HS-5 (cell line): ENCODE measurements at places on chromosomes 7 and 10.
A peak's percentile ranks its signal among the peaks of the same experiment; 100 is the strongest.

- DNase-seq: no peak
Observed at GRCh38 chr10:48684463-48684791, 246 bp upstream of the WDFY4 start.

- no peak for DNase-seq
Observed at GRCh38 chr10:91622601-91623000, 10.3 kb downstream of the PPP1R3C start.

GRCh38 chr7:7263297-7264230, 81.2 kb downstream of the C1GALT1 start:
- no peak for DNase-seq

DNA sequence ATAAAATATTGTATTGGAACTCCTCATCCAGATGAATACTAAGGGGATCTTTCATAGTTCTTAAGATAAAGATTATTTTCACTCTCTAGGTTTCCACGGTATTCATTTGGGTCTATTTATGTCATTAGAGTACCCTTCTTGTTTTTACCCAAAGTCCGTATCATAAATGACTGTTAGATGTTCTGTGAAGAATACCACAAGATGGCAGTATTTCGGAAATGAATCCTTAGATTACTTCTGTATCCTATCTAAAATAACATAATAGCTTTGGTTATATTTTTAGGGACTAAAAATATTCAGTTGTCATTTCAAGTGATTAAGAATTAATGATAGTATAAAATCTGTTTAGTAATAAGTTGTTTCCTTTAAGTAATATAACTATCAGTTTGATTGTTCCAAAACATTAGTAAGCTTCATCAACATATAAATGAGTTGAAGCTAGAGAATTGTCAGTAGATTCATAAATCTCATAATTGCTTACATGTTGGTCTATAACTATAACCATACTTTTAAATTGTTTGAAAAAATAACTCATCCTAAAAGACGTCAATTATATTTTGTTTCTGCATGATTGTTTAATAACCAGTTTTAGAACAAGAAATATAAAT, 337.5 kb upstream of the KCND2 start:
- DNase-seq: no peak

DNA sequence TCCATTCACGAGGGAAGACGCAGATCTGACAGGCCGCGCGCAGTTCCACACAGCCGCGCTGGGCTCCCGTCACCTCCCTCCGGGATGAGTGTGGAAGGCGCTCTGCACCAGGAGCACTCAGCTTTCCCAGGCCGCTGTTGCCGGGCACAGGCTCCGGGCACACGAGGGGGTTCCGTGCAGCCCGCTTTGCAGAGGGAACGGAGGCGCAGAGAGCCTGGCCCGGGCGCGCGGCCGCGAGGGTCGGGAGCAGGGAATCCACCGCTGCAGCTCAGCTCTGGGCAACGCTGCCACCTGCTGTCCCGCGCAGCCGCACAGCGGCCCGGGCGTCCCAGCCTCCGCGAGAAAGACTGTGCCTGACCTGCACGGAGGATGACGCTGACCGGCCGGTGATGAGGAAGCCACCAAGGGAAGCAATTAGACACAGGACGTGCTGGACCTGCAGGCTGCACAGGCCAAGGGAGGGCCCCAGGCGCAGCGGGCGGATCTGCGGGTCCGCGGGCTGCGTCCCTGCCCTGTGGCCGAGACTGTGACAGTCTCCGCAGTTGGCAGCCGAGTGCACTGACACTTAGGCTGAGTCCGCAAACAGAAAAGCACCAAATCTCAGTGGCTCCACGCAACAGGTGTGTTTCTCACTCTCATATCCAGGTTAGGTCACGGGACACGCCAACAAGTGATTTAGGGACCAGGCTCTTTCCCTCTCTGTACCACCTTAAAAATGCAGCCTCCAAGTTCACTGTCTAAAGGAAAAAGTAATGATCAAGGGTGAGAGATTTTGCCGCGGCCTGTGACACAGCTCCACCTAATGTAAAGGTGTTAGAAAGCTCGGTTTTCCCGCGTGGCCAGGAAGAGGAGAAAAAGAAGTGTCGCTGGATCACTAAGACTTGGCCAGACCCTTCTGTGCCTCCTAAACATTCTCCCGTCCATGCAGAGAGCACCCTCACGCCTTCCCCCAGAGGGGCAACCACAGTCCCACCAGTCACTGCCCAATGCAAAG, 94.5 kb downstream of the SEC61G start:
- peak; percentile 14 for DNase-seq

DNA sequence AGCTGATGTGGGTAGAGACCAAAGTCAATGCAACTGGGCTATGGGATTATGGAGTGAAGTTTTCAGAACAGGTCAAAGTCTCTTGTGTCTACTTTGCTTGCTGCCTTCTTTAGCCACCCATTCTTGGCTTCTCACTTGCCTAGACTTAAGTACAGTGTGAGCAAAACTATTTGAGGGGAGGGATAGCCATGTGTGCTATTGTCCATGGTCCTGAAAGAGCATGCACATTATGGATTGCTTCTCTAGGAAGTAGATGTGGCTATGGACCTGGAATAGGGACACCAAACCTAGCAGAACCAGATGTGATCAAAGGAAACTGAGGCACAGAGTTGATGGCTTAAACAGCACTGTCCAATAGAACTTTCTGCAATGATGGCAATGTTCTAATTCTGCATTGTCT, 81.9 kb upstream of the ZNF800 start:
- DNase-seq: no peak

GRCh38 chr7:54898659-54899340, 120.0 kb upstream of the EGFR start:
- DNase-seq: no peak

DNA sequence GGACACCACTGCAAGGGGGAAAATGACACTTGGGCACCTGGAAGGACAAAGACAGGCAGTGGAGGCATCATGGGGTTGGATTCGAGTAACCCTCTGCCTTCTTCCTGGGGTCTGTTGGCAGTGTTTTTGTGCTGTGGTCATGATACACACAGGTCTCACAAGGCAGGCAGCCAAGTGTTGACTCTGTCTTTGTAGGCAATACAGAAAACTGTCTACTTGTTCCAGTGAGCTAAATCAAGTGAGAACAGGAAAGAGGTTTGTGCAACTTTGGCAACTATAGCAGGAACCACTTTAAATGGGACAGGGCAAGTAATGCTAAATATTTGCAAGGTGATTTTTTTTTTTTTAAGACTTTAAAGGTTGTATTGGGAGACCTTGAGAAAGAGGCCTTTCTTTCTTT, 578.6 kb upstream of the GALNT17 start:
- DNase-seq: no peak

DNA sequence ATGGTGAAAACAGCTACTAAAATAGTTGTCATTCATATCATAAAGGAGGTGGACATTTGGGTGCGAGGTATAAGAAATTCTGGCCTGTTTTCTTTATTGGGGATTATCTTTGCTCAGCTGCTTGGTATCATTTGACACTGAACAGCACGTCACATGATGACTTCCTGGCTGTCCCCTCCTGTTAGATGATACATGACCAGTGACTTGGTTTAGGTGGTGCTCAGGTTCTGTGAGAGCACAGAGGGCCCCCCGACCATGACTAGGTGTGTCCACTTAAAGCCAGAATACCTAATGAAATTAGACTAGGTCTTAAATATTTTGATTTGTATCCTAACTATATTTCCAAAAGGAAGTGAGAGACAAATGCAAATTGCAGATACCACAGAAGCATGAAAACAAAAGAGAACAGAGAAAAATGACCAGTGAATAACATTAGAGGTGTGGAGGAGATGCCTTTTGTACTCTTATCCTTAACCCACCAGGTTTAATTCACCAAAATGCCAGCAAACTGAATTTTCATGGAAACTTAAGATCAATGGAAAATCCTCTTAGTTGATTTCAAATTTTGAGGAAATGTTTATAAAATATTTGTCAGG, 50.6 kb upstream of the GJD4 start:
- no peak for DNase-seq

DNA sequence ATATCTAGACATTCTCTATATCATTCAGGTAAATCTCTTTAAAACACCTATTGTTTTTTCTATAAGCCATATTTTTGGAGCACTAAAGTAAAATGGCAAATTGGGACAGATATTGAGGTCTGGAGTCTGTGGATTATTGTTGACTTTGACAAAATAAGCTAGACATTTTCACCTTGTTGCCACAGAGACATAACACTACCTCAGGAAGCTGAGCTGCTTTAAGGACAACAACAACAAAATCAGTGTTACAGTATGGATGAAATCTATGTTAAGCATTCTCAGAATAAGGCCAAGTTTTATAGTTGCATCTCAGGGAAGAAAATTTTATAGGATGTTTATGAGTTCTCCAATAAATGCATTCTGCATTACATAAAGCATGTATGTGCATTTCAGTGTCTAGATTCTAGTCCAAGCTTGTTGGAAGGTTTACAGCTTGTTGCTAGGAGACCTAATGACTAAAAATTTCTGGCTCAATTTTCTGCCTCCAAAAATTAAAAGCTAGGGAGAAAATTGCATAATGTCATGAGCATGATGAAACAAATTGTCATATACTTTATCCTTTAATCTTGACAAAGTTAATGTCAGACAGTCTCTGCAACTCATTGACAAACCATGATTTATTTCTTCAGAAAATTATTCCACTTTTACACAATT, 18.3 kb downstream of the LIPM start:
- no peak for DNase-seq

- DNase-seq: no peak
Observed at GRCh38 chr10:110643035-110643652, 992 bp upstream of the RBM20 start.

- DNase-seq: no peak
Observed at GRCh38 chr7:142629588-142630260, 119.5 kb upstream of the PRSS1 start.

GRCh38 chr10:91694170-91694794, 61.4 kb upstream of the PPP1R3C start:
- DNase-seq: no peak

- DNase-seq: no peak
Observed at GRCh38 chr7:143410521-143411004, 1.9 kb upstream of the EPHA1 start.

- no peak for DNase-seq
Observed at GRCh38 chr7:7321681-7322080, 139.3 kb downstream of the C1GALT1 start.

DNA sequence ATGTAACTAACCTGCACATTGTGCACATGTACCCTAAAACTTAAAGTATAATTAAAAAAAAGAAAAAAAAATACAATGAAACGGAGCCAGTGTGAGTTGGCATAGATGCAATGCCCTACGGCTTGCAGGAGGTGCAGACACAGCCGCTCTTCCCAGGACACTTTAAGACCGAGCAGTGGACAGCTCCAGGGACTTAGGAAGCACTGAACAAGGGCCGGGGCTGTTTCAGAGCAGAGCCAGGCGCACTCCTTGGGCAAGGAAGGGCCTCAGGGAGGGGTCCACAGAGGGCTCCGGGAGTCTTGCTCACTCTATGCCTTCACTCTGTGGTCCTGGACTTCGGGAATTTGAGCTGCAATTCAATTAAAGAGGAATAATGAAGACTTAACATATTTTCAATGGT, 355.3 kb downstream of the TCERG1L start:
- no peak for DNase-seq
